Thoracic aorta (tissue), 2 donors: ENCODE measurements at places on chromosomes 6 and 20. TPM values are rescaled to one million over a fixed set of nuclear protein-coding genes. Genes with fewer than 3 reads are reported as not detected.

The RNF144B gene
- 24.3 TPM for total RNA-seq

The FRK gene
- 20.0 TPM for total RNA-seq

The MCCD1 gene
- total RNA-seq, result not detected

The TULP4 gene
- total RNA-seq, result 75.5 TPM

The FGD2 gene
- 27.5 TPM for total RNA-seq

The ROS1 gene
- not detected for total RNA-seq

The PPIL6 gene
- total RNA-seq, result 2.2 TPM

The PRELID3B gene
- 25.5 TPM for total RNA-seq
